Activated T-helper 9 cell treated with anti-CD3 and anti-CD28 coated beads, Interleukin-2, amount 50 U/mL, for 16 hours (primary cell): ENCODE measurements at places on chromosomes 7 and 10.

- no peak for DNase-seq
These were observed 51.4 kb downstream of the INPP5A start for GRCh38 chr10:132589015-132589414.

GRCh38 chr10:18968159-18968558 is 80.4 kb upstream of the MALRD1 start:
- no peak for DNase-seq

DNA sequence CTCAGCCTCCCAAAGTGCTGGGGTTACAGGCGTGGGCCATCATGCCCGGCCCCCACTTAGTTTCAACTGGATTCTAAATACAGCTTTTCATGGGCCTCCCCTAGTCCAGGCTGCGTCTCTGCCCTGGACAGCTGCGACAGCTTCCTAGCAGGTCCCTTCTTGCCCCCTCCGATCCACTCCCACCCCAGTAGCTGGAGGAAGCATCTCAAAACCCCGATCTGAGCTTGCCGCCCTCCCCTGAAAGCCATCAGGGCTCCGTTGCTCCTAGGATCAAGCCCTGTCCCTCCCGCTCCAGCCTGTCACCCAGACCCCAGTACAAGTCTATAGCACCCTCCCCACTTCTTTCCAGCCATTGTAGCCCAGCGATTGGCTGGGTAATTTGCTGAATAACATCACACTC is 64.5 kb downstream of the VWA2 start:
- DNase-seq, result no peak

DNA sequence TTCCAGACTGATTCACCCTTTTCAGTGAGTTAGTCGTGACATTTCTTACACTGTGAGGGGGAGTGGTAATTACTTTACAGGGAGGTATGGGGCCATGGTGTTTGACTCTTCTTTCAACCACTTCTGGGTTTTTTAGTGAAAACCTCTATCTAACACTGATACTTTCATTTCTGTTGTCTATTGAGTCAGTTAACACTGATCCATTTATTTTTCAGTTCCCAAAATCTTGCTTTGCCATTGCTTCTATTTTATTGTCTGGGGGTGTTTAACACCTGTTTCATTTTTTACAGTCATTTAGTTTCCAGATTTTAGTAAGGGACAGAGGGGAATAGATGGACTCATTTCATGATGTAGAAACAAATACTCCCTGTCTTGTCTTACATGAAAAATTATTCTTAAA is 61.5 kb downstream of the HELLS start:
- no peak for DNase-seq

- no peak for DNase-seq
These were observed 579 bp downstream of the IDI1 start for GRCh38 chr10:1048349-1048731.
